ENCODE measurements at places on chromosomes 3 and 15. TPM values are rescaled to one million over a fixed set of nuclear protein-coding genes. Genes with fewer than 3 reads are reported as not detected.

ABHD17C gene
- 160 TPM for total RNA-seq

FES gene
- total RNA-seq = 10.0 TPM

DLEC1 gene
- total RNA-seq = 2.1 TPM

TKT gene
- total RNA-seq = 170 TPM

FBXO22 gene
- total RNA-seq = 24.8 TPM

ABTB1 gene
- total RNA-seq = 28.6 TPM

CIDEC gene
- total RNA-seq = 26.2 TPM

C2CD4A gene
- 1.1 TPM for total RNA-seq

PLA2G4B gene
- 3.4 TPM for total RNA-seq

TERC gene
- not detected for total RNA-seq

NR2E3 gene
- 0.20 TPM for total RNA-seq

EAF1 gene
- 22.4 TPM for total RNA-seq

PLXND1 gene
- total RNA-seq = 38.8 TPM

LDHAL6B gene
- total RNA-seq = not detected

BMF gene
- total RNA-seq = 7.0 TPM

TEX9 gene
- 6.9 TPM for total RNA-seq

WDR49 gene
- 1.0 TPM for total RNA-seq

SLC24A5 gene
- not detected for total RNA-seq

SLC22A14 gene
- total RNA-seq = not detected

CADM2 gene
- total RNA-seq = 2.5 TPM

PAK2 gene
- total RNA-seq = 73.2 TPM
